ENCODE measurements at places on chromosomes 7 and 10.

GRCh38 chr10:96951954-96952353, 119.9 kb downstream of the LCOR start:
- DNase-seq: no peak

DNA sequence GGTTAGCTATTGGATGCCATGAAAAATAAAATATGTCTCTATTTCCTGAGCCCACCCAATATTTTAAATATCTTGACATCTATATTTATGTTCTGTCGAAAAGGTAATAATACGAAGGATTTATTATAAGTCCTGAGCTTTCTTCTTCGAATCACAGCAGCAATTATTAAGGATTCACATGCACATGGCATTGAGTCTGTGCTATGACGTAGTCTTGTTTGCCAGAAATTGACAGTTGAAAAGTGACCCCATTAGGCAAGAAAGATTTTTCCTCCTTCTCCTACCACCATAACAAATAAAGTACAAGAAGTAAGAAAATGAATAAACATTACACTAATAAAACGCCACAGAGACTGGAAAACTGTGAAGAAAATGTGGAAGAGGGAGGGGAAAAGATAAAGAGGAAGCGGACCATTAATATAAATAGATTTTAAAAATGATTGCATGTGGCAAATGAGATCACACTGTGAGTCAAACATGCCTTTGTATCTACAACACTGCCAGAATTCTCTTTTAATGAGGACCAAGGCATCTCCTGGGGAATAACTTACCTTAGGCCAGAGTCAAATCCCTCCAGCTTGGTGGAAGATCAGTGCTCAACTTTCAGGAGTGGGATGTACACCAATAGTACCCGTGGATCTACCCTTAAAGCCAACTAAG, 21.6 kb downstream of the FZD1 start:
- DNase-seq: no peak

DNA sequence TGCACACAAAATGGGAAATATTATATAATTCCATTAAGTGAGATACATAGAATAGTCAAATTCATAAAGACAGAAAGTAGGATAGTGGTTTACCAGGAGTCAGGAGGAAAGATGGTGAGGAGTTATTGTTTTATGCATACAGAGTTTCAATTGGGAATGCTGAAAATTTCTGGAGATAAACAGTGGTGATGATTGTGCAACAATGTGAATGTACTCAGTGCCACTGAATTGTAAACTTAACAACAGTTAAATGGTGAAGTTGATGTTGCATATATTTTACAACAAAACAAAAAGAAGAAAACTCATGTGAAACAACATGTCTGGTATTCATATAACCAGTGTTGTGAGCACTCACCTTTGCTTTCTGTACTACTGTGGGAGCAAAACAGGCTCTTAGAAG, 168.9 kb upstream of the TEX47 start:
- DNase-seq: no peak

- DNase-seq: no peak
These were observed 86.8 kb upstream of the CSTF2T start for GRCh38 chr10:51786016-51786683.

GRCh38 chr7:88665892-88666514, 93.5 kb upstream of the ZNF804B start:
- no peak for DNase-seq

DNA sequence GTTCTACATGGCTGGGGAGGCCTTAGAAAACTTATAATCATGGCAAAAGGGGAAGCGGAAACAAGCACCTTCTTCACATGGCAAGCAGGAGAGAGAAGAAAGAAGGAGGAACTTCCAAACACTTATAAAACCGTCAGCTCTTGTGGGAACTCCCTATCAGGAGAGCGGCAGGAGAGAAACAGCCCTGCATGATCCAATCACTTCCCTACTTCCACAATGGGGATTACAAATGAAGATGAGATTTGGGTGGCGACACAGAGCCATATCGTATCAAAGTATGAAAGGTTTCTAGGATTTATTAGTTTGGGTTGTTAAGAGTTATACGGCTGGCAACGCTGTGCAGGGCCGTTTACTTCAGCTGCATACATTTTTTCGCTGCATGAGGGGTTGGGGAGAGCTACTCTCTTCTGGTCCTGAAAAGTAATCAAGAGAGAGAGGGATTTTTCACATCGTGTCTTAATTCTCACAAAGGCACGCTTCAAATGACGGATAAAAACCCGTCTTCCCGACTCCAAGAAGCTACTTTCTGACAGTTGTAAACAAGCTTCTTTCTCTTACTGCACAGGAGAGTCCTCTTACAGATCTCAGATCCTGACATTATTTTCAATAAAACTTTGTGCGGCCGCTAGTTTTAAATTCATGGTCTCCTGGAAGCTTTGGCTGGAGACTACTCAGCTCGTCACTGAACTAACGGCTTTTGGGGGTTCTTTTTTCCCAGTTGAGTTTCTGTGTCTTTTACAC, 751 bp upstream of the GTPBP10 start:
- DNase-seq: no peak

GRCh38 chr7:45267262-45267661, 109.7 kb downstream of the RAMP3 start:
- no peak for DNase-seq

DNA sequence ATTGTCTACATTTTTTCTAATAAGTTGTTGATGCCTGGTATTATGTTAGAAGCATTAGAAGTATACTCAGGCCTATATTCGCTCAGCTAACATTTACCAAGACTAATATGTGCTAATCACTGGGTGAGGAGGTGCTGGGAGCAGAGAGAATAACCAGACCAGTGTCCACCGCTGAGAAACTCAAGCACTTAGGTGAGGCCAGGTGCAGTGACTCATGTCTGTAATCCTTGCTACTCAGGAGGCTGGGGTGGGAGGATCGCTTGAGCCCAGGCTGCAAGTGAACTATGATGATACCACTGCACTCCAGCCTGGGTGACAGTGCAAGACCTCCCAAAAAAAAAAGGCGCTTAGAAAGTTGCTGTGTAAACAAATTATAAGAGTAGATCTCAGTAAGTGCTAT, 182.2 kb upstream of the AOAH start:
- DNase-seq: no peak

DNA sequence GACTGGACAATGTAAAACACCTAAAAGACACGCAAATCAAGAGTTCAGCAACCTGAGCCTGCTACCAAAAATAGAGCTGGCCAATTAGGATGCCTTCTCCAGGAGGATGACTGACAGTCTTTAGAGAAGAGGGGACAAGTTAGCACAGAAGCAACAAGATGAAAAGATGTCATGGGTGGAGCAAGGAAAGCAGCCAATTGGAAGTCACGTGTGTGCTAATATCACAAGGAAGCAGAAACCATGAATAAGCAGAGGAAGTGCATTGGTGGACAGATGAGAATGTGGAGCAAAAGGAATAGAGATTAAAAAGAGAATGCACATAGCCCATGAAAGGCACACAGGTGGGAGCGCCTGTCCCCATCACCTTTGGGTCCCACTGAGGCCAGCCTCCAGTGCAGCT, 148.1 kb downstream of the SLC25A13 start:
- DNase-seq: no peak

GRCh38 chr7:93036807-93037206, 81.0 kb downstream of the SAMD9 start:
- DNase-seq: no peak

DNA sequence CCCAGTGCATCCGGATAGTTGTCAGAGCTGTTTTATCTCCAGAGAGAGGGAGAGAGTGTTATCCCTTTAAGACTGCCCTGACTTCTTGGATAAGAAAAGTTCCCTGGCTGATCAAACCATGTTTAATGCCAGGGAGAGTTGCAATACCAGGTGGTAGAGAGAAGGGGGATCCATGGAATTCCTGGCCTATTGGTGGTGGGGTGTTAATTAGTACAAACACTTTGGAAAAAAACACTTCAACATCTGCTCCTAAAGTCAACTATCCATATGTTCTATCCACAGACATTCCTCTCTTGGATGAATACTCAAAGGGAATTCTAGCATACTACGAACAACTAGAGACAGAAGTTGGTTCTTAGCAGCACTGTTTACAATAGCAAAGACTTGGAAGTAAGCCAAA, 307.2 kb downstream of the TCERG1L start:
- DNase-seq: no peak

GRCh38 chr10:44994752-44995530, 5.8 kb upstream of the ZNF22 start:
- DNase-seq: no peak

DNA sequence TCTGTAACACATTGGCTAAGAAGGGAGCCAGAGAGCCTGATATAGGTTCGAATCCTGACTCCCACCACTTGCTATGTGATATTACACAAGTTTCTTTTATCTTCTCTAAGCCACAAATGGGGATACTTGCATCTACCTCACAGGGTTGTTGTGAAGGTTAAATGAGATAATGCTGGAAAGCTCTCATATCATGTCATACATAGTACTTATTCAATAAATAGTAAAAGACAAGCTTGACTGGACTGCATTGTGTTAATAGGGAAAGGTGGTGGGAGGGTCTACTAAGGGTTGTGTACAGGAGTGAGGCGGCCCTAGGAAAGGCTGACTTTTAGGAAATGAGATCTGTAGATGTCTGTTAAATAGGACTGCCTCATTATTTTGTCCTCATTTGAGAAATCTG, 35.8 kb upstream of the DNMBP start:
- no peak for DNase-seq

GRCh38 chr7:26398756-26399509, 107.3 kb downstream of the SNX10 start:
- DNase-seq: peak; percentile 47

GRCh38 chr10:1642600-1643160, 94.6 kb downstream of the ADARB2 start:
- DNase-seq: no peak

GRCh38 chr7:23490357-23491135, 20.3 kb upstream of the IGF2BP3 start:
- no peak for DNase-seq

GRCh38 chr10:83076443-83076842, 1062.9 kb upstream of the GHITM start:
- no peak for DNase-seq

GRCh38 chr10:5945561-5946418, 31.6 kb downstream of the IL15RA start:
- no peak for DNase-seq

GRCh38 chr10:19577381-19577780, 238.9 kb upstream of the PLXDC2 start:
- DNase-seq: no peak

- no peak for DNase-seq
These were observed 290.9 kb upstream of the ZMIZ1 start for GRCh38 chr10:78777867-78778266.

- no peak for DNase-seq
These were observed 50.7 kb downstream of the CHST3 start for GRCh38 chr10:72014785-72015480.

DNA sequence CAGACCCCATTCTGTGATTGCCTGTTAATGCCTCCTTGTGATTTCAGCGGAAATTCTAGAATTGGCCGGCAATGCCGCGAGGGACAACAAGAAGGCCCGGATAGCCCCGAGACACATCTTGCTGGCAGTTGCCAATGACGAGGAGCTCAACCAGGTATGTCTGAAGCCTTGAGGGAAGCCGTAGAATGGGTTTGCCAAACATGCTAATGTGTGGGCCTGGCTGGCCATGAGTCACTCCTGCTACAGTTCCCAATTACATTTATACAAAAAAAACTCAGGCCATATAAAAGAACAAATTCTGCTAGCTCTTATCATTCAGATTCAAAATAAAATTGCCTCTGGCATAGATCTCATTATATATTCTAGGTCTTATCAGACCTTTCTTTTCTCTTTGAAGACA, 37.4 kb downstream of the MACROH2A2 start:
- DNase-seq: no peak

- DNase-seq: no peak
These were observed 141.3 kb downstream of the CFTR start for GRCh38 chr7:117621075-117621618.

- DNase-seq: no peak
These were observed at the start of gene TMEM225B for GRCh38 chr7:99597762-99598501. Gene TMEM225B, plus strand, starts transcription at chr7:99598267. Its CDS starts 6,122 bp downstream, at chr7:99604389.

GRCh38 chr7:15459018-15459615, 102.7 kb downstream of the AGMO start:
- DNase-seq: peak; percentile 26

GRCh38 chr7:156642306-156643045, 1.9 kb downstream of the RNF32 start:
- DNase-seq: no peak

DNA sequence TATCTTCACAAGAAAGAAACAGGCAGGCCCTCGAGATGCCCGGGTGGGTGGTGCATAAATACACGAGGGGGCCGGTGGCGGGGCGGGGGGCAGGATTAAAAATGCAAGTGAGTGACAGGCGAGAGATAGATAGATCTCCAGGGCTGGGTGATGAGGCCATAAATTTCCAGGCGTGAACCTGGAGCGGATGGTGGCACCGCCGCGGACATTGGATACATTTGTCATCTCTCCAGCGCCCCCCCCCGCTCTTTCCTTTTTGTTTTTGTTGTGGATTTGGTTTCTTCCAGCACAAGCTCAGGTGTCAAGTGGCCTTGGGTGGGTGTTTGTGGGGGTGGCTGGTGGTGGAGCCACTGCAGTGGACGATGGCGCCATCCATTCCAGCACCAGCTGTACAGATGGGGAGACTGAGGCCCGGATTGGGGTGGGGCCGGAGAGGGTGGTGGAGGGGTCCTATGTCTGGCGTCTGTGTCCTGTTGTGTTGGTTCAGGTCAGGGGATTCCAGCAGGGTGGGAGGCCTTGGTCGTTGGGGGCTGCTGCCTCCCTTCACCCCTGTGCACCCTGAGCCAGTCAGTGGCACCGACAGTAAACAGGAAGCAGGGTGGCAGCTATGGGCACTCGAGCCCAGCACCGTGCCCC, 2.9 kb downstream of the ELFN1 start:
- no peak for DNase-seq
